Esophagus muscularis mucosa (tissue), 4 donors: ENCODE measurements at places on chromosomes 1 and 21.

DNA sequence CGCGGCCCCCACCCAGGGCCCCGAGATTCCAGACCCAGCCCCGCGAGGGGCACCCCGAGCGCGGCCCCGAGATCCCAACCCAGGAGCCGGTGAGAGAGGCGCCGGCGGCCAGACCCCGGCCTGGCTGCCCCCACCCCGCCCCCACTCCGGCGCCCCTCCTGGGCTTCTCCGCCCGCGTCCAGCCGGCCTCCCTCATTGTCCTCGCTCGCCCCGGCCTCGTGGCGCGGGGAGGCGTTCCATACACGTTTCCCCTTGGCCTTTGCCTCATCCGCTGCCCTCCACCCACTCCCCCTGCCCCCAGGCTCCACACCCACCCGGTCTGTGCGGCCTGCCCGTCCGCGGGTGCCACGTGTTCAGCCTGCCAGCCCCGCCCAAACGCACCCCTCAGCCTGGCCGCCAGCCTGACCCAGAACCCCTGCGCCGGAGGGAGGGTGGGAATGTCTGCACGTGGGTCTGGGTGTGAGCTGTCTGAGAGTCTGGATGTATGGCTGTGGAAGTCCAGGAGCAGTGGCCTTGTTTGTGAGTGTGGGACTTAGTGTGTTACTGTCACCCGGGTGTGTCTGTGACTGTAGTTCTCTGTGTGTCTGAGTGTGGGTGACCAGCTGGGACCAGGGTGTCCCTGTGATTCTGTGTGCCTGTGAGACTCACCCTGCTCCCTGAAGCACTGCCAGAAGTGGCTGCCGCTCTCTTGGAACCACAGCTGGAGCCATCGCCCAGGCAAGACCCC is 681 bp downstream of the B4GALT2 start:
- H3K27ac ChIP-seq, result peak overlapping the region; percentile 67
- no peaks in the 10 kb centered on the region for H3K27me3 ChIP-seq
- H3K4me1 ChIP-seq, result peaks cover 50% of the 10 kb centered on the region
- peaks cover 13% of the 10 kb centered on the region for H3K36me3 ChIP-seq

- no peak for DNase-seq
- H3K36me3 ChIP-seq, result peaks cover 5% of the 10 kb centered on the region
- H3K4me1 ChIP-seq, result peaks cover 33% of the 10 kb centered on the region
- H3K27me3 ChIP-seq, result no peaks in the 10 kb centered on the region
- H3K27ac ChIP-seq, result peak overlapping the region; percentile 75
Observed at GRCh38 chr1:112714313-112715263, 544 bp downstream of the PPM1J start.

DNA sequence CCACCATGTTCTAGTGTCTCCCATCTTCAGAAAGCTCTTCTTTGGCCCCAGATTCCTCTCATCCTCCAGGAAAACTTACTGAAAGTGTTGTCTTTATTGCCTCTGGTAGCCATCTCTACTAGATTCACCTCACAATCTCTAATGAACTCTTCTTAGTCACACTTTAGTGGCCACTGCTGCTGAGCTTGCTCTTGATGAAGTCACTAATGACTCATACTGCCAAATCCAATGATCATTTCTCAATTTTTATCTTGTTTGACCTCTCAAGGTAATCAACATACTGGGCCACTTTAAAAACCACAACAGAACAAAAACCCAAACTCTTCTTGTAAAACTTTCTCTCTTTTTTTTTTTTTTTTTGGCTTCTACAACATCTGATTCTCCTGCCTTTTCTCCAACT is 196.4 kb downstream of the LHX8 start:
- H3K27ac ChIP-seq, result no peak overlapping the region
- no peak for DNase-seq
- H3K27me3 ChIP-seq, result no peaks in the 10 kb centered on the region
- H3K4me1 ChIP-seq, result no peaks in the 10 kb centered on the region
- H3K4me3 ChIP-seq, result no peak overlapping the region

- H3K4me1 ChIP-seq, result no peaks in the 10 kb centered on the region
- no peaks in the 10 kb centered on the region for H3K36me3 ChIP-seq
- no peaks in the 10 kb centered on the region for H3K27me3 ChIP-seq
- no peak for DNase-seq
- H3K27ac ChIP-seq, result no peak overlapping the region
Observed at GRCh38 chr1:159084152-159084551, 7.6 kb upstream of the AIM2 start.

- H3K36me3 ChIP-seq, result no peaks in the 10 kb centered on the region
- DNase-seq, result peak; percentile 90
- no peak overlapping the region for H3K27ac ChIP-seq
- H3K27me3 ChIP-seq, result no peaks in the 10 kb centered on the region
- H3K4me3 ChIP-seq, result no peak overlapping the region
- H3K4me1 ChIP-seq, result no peaks in the 10 kb centered on the region
Observed at GRCh38 chr21:44694776-44695175, 2.2 kb upstream of the KRTAP10-12 start.

DNA sequence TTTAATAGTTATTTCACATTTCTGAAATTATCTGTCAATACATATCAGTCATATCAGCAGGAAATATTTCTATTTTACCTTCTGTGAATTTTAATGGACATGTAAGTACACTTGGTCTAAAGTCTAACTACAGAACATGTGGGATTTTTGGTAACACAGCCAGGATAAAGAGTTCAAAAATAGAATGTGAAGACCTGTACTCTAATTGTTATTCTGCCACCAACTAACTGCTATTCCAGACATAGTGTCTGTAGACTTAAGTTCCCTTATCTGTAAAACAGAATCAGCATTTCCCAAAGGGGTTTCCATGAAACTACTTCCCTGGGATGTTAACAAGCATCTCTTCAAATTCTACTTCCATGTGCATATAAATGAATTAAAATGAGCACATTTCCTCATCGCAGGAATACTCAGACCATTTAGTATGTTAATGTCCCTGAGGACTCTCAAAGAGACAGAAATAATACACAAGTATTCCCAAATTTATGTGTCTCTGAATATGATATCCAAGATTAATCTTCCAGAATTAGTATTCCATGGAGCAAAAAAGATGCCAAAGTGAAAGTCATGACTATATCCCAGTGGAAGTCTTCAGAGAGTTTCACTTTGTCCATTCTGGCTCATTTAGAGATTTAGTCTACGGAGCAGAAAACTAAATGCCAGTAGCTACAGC is 325.6 kb downstream of the NEGR1 start:
- no peak overlapping the region for H3K27ac ChIP-seq
- H3K27me3 ChIP-seq, result no peaks in the 10 kb centered on the region
- DNase-seq, result no peak
- H3K4me3 ChIP-seq, result peak overlapping the region; percentile 20
- H3K4me1 ChIP-seq, result no peaks in the 10 kb centered on the region

DNA sequence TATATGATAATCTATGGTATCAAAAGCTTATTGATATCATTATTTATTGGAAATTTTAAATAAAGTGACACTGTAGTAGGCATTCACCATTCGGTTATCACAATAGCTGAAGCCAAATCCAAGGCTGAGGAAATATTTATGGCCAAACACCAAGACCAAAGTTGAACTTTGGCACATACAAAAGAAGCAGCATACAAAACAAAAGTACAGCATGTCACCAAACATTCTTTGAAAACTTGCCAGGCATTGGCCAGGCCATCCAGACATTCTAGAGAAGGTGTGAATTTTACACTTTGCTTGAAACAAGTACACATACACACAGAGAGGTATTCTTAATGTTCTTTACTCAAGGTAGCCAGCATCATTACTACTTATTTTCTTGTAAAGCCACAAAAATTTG is 544.4 kb upstream of the CXADR start:
- H3K4me3 ChIP-seq, result no peak overlapping the region
- no peak for DNase-seq
- no peaks in the 10 kb centered on the region for H3K36me3 ChIP-seq
- H3K27me3 ChIP-seq, result no peaks in the 10 kb centered on the region

DNA sequence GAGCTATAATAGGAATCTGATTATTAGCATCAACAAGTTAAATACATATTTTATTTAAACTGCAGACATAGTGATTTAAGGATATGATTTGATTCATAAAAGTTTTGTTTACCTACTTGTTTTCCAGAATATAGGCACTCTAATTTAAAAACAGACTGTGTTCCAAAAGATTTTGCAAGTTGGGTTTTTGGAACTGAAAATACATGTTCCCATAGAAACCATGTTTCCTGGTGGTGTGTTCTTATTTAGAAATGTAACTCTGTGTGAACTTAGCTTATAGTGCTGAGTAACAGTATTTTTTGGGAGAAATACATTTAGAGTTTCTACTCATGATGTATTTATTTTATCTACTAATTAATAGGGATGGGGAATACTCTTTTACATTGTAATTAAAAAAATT is 21.8 kb downstream of the USP25 start:
- DNase-seq, result no peak
- H3K27me3 ChIP-seq, result no peaks in the 10 kb centered on the region
- H3K4me1 ChIP-seq, result peaks cover 74% of the 10 kb centered on the region
- no peak overlapping the region for H3K27ac ChIP-seq
- H3K4me3 ChIP-seq, result no peak overlapping the region

- no peaks in the 10 kb centered on the region for H3K36me3 ChIP-seq
- no peaks in the 10 kb centered on the region for H3K4me1 ChIP-seq
- no peak overlapping the region for H3K4me3 ChIP-seq
- no peaks in the 10 kb centered on the region for H3K27me3 ChIP-seq
- DNase-seq, result no peak
- H3K27ac ChIP-seq, result no peak overlapping the region
Observed at GRCh38 chr1:194042736-194043135, 856.3 kb upstream of the B3GALT2 start.

GRCh38 chr21:45768011-45768739 is 124.7 kb downstream of the PCBP3 start:
- H3K27me3 ChIP-seq, result no peaks in the 10 kb centered on the region
- no peak for DNase-seq
- no peaks in the 10 kb centered on the region for H3K36me3 ChIP-seq
- H3K4me1 ChIP-seq, result peaks cover 4% of the 10 kb centered on the region
- H3K4me3 ChIP-seq, result no peak overlapping the region
- H3K27ac ChIP-seq, result no peak overlapping the region

GRCh38 chr1:28807046-28807445 is 4.9 kb upstream of the OPRD1 start:
- H3K36me3 ChIP-seq, result no peaks in the 10 kb centered on the region
- DNase-seq, result no peak
- H3K4me1 ChIP-seq, result no peaks in the 10 kb centered on the region
- H3K27me3 ChIP-seq, result no peaks in the 10 kb centered on the region
